ENCODE measurements at places on chromosomes 3 and 15.

- no peak for DNase-seq
Observed at GRCh38 chr3:57036952-57037351, 23.5 kb upstream of the SPATA12 start.

DNA sequence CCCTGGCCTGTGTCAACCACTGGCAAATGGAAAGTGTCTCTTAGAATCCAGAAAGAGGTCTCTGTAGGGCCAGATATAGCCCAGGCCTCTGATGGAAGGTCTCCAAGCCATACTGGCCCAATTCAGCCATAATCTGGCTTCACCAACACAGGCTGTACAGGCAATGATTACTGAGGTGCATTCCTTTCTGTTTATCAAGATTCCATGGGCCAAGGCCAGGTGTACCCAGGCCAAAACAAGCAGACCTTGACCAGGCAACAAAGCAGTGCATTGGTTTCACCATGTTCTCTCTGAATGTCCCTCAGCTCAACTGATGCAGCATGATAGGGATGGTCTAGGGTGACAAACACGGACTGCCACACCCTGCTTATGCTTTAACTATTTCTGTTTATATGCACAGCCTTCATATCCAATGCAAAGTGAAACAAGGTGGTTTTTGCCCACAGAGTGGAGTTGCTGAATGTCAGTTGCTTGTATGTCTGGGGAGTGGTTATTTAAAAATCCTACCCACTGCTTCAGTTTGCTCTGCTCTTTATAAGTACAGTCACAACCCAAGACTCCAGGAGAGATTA is 25.2 kb downstream of the CCNL1 start:
- DNase-seq, result no peak

GRCh38 chr3:120652281-120652680 is 29.8 kb downstream of the HGD start:
- peak; percentile 66 for DNase-seq

DNA sequence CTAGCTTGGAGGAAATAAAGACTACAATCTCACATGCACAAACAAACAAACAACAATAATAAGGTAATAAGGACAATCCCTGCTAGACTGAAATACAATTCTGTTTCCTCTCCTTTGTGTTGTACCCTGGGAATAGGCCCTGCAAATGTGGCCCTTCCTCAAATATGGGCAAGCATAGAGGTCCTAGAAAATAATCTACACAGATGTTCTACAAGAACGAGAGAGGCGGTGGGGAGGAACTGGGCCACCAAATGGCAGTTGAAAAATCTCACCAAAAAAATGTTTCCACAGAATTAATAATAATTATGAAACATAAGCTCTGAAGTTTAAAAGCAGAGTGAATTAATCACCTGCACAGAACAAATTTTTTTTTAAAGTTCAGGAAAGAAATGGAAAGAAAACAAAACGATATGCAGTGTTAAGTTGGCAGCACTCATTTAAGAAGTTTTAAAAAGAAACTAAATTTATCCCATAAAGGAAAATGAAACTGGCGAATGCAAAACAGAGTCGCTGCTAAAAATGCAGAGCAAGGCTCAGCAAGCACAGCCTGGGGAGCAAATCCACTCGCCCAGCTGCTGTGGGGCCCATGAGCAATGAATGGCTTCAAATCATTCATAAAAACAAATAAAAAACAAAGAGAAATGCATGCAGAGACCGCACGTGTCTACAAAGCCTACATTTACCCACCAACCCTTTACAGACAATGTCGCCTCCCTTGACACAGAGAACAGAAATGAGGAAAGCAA is 475.4 kb downstream of the OCA2 start:
- no peak for DNase-seq

DNA sequence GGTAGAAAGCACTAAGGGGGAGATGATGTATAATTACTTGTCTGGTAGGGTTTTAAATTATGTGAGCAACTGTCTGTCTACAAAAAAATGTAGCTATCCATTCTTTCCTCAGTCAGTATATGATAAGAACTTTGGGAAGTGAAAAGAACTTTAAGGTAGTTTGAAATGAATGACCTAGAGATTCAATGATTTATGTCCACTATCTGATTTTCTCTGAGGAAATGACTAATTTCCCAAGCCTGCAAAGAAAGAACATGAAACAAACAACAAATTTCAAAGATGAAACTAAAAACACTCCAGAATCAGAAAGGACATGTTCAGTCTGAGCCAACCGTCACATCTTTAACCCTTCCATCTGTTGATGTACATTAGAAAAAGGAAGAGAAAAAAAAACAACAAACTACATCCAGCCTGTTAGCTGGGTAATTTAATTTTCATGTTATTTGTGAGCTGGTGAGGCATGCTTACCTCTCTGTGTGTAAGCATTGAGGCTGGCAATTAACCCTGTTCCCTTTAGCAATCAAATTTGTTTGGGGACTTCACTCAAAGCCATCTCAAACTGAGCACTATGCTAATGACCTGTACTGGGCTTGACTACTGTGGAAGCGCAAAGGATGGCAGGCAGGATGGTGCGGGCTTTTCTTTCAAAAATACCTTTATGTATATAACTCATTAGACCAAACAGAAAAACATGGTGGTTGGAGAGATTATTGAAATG is 220.1 kb downstream of the TUSC7 start:
- no peak for DNase-seq

DNA sequence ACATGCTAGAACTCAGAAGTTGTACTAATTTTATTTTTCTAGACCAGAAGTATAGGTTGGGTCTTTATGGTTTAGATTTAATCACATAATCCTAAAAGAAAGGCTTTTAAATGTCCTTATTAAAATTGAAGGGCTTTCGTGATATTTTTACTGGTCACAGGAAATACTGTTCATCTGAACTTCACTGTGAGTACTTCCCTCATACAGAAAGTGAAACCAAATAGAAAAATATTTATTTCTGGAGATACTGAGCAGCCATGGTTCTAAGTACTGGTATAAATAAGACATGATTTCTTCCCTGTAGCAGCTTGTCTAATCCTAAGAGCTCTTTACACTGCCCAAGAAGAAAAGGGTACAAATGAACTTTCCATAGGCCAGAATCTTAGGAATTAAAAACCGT is 2.0 kb downstream of the SNRK start:
- DNase-seq, result no peak

DNA sequence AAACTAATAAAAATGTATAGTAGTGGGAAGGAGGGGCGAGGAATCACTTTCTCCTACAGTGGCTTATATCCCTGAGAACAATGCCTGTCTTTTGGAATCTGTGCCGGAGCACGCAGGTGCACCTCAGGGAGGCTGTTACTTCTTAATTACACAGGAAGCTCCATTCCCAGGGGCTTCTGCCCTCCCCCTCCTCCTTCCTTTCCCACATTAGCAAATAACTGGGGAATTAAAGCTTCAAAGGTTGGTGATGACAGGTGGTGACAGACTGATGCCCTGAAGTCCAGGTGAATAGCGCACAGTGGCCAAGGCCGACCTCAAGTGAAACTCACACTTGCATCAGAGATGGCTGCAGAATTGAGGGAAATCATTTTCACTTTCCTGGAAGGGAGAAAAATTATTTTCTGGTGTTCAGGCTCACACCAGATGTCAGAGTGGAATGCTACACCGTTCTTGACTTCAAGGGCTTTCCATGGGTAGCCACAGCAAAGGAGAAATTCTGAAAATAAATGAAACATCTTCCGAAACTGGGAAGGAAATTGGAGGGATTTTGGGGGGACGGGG is 3.7 kb downstream of the GRAMD2A start:
- peak; percentile 28 for DNase-seq

DNA sequence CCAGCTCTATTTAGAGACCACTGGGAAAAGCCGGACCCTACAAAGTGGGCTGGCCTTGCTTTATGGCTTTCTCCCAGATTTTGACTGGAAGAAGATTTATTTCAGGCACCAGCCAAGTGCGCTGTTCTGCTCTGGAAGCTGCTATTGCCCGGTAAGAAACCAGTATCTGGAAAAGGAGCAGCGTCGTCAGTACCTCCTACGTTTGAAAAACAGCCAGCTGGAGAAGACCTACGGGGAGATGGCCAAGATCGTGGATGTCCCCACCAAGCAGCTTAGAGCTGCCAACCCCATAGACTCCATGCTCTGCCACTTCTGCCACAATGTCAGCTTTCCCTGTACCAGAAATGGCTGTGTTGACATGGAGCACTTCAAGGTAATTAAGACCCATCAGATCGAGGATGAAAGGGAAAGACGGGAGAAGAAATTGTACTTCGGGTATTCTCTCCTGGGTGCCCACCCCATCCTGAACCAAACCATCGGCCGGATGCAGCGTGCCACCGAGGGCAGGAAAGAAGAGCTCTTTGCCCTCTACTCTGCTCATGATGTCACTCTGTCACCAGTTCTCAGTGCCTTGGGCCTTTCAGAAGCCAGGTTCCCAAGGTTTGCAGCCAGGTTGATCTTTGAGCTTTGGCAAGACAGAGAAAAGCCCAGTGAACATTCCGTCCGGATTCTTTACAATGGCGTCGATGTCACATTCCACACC is 60.9 kb downstream of the PXYLP1 start:
- no peak for DNase-seq

GRCh38 chr3:22951910-22952309 is 251.2 kb upstream of the UBE2E2 start:
- no peak for DNase-seq

DNA sequence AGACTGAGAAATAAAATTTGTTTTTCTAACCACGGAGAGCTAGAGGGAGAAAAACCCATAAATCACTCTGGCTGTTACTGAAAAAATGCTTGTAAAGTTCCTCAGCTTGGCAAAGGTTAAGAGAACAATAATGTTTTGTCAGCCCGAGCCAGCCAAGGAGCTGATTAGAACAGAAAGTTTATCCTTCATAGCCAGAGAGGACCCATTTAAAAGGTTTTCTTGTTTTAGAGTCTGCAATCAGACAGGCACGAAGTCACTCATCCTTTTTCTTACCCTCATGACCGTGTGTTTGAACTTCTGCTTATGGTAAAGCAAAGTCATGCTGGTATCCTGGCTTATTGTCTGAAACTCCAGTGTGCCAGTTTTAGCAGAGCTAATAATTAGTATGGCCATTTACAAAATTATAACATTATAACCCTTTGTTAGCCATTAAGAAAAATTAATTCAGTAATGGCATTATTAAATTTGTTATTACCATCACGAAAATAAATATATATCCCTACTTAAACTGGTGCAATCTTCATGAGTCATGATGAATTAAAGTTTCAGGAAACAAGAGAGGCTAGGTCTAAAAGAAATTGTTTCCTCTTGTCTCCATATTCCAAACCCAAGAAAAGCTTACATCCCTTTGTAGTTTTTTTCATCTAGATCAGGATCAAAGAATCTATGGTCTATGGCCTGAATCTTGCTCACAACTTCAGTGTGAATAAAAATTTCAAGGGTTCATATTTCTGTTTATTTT is 13.5 kb upstream of the STXBP5L start:
- no peak for DNase-seq

DNA sequence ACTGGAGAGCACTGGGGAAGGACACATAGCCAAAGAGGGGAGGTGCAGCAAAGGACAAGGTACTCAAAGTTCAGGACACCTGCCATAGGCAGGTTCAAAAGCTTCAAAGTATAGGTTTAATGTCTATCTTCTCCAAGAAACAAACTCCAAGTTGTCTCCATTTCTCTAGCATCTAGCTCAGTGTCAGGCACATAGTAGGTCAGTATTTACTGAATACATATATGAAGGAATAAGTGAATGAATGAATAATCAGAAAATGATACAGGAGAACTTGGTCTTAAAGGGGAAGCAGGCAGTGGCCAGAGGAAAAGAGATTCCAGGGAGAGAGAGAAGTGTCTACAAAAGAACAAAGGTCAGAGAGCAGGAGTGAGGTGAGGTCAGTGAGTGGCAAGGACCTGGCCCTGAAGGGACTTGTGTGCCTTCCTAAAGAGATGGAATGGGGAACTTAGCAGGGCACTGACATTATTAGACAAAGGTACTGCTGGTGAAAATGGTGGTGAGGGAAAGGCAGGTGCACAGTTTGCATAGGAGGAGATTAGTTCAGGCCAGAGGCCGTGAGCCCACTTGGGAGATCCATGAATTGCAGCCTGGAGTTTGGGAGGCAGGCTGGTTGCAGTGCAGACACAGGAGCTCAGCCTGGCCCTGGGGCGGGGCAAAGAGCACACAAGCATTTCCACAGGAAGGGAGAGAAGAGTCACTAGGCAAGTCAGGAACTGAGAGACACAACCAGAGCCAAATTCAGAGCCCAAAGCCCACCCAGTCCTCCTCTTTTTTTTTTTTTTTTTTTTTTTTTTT is 21.4 kb downstream of the TBC1D2B start:
- no peak for DNase-seq

DNA sequence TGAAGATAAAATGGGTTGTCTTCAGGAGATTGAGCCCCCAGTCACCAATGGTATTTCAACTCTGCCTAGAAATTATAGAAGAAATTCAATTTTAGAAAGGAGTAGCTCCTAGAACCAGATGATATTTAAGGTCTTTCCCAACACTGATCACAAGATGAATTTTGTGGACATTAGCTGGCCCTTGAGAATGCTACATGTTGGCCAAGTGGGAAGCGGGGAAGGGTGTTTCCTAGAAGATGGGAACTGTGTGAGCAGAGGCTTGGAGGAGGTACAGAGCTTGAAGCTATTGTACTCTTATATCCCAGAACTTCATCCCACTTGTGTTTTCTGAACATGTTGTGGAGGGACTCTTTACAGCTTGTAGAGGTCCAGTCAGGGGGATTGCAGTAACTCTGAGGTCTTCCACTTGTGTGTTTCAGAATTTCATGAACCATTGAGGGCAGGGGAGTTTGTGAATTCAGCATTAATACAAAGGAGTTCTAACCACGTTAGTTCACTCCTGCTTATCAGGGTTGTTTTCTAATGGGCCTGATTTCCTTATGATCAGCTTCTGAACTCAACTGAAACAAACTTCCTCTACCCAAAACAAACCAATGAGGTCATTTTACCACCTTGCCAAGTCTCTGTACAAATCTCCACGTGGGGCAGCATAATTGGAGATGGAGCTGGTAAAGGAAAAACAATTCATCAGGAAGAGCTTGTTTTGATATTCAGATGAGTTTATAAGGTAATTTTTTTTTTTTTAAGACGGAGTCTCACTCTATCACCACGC is 152.6 kb upstream of the TPM1 start:
- DNase-seq, result no peak

GRCh38 chr3:94453864-94454263 is 391.0 kb downstream of the NSUN3 start:
- DNase-seq, result no peak
